ENCODE measurements at places on chromosomes 2 and 18.

DNA sequence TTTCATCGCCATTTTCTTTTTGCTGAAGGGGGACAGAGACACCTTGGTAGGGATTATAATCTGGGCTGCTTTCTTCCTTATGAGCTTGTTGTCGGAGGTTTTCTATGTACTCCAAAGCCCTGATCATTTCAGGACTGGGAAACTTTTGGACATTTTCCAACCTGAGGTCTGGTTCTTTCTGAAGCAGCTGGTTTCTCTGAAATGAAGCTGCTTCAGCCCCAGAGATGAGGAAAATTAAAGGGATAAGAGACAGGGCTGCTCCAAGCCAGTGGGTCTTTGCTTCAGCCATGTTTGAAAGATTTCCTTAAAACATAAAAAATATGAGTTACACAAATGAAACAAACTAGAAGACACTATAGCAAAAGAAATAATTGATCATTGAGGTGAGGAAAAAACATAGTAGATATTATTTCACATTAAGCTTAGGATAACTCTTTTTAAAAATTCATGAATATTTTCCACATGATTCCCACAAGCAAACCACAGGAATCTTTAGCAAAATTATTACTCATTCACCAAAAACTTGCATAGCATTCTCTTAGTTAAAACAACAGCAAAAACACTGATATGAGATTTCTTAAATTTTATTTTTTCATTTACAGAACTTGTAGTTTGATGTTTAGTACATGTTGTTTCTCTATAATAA, 3.0 kb downstream of the SCG2 start:
- DNase-seq, result no peak

GRCh38 chr18:6269660-6270332, 144.9 kb downstream of the L3MBTL4 start:
- no peak for DNase-seq

DNA sequence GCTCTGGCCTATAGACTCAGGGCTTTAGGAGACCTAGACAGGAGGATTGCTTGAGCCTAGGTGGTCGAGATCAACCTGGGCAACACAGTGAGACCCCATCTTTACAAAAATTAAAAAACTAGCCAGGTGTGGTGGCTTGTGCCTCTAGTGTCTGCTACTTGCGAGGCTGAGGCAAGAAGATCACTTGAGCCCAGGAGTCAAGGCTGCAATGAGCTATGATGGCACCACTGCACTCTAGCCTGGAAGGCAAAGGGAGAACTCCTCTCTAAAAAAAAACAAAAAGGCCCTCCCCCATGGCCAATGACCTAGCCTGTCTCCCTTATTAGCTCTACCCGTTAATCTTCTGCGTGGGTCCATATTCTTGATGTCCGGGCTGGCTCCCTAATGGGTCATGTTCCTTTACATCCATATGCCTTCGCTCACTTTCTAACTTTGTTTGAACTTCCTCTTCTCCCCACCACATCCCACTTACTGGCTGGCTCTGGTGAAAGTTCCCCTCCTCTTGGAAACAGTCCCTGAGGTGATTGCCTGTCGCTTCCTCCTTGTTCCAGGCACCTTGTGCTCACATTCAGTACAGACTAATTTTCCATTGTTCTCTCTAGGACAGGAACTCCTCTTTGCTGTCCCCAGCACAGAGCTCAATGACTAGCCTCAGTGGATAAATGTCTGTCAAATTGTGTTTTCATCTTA, 103.0 kb downstream of the AFF3 start:
- no peak for DNase-seq

- no peak for DNase-seq
Measured at GRCh38 chr2:241947876-241948275, 78.3 kb downstream of the RTP5 start.

GRCh38 chr2:143607231-143608062, 478.2 kb downstream of the ARHGAP15 start:
- no peak for DNase-seq

DNA sequence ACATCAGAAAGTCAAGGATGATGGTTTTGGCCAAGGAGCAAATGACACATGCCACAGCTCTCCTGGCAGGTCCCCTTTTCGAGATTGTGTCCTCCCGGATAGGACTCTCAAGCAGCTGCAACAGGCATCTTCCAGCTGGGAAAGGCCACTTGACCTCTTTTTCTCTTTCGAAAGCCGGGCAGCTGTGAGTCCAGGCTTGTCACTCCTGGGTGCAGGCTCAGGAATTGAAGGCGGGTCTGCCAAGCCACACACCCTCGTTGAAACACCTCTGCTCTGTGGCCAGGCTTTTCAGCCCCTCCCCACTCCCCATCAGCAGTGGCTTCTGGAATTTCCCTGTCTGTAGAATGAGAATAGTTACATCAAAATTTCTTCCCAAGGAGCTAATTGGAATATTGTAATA, 98.0 kb downstream of the CCDC138 start:
- no peak for DNase-seq

DNA sequence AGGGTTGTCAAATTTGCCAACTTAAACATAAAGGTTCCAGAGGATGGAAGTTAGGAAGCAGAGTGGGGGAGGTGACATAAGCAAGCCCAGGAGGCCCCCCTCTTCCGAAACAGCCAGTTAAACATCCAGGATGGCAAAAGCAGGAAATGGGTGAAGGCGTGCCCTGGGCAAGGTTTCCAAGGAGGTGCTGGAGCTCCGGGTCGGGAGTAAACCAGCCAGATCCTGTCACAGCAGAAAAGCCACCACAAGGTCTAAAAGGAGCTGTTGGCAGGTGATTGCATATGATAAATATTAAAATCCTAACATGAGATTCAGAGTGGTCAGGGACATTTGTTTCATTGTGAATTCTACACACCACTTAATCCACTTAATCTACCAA, 572.2 kb upstream of the SALL3 start:
- DNase-seq, result no peak

DNA sequence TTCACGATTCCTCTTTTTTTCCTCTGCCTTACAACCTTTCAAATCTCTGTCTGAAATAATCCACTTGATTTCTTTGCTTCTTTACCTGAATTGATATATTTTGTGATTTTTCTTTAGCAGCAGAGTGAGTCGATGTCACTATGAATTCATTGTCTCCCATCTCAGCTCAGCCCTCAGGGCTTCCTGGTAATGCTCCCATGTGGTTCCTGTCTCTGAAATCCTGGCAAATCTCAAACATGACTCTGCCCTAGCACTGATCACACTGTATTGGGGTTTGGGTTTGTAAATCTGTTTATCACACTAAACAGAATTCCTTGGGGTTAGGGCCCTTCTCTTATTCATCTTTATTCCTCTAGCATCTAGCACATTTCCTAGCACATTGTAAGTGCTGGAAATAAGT, 43.0 kb upstream of the MSTN start:
- no peak for DNase-seq

GRCh38 chr2:164811819-164812218, 29.8 kb downstream of the COBLL1 start:
- DNase-seq, result no peak

DNA sequence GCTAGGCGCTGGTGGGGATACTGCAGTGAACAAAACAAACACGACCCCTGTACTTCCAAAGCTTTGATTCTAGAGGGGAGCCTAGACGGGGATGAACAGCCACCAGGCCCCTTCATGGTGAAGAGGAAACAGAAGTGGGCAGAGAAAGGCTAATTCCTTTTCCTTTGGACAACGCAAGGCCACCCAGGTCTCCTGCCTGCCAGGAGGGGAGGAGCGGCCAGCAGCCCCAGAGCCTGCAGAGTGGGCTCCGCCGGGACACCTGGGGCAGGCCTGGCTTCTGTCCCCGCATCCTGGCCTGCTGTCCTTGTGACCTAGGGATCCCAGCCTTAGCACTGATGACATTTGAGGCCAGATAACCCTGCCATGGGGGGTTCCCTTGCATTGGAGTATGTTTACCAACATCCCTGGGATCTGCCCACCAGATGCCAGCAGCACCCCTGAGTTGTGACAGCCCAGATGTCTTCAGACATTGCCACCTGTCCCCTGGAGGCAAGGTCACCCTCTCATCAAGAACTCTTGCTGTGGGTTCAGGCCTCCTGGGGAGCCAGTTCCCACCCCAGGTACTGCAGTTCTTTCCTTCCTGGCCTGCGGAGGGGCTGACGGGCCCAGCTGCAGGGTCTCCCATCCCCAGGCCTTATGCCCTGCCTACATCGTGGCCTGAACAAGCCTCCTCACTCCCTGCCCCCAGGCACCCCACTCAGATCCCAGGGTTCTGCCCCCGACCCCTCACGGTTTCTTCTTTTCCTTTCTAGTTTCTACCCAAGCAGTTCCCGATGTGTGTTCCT, 125.7 kb downstream of the SEPTIN10 start:
- no peak for DNase-seq

DNA sequence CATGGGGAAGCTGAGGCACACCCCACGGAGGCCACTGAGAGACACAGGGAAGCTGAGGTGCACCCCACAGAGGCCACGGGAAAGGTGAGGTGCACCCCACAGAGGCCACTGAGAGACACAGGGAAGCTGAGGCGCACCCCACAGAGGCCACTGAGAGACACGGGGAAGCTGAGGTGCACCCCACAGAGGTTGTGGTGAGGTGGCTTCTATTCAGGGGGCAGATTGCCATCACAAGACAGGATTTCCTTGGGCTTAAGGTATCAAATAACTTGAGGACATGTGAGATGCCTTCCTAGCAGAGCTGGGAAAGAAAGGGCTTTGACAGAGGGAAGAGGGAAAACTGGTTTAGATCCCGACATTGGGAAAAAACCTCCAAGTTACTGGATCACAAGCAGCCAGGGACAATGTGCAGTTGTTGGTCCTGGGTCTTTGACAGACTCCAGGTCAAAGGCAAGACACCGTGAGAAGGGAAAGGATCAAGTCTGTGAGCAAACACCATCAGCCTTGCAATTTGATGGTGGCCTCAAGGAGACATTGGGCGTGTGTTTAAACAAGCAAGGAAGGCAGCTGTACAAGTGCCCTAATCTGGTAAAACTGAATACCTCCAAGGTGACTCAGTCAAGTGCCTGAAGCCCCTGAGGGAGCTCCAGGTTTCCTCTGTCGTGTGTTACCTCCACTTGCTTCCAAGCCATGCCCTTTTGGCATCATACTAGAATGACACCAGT, 133.2 kb upstream of the EPAS1 start:
- no peak for DNase-seq

DNA sequence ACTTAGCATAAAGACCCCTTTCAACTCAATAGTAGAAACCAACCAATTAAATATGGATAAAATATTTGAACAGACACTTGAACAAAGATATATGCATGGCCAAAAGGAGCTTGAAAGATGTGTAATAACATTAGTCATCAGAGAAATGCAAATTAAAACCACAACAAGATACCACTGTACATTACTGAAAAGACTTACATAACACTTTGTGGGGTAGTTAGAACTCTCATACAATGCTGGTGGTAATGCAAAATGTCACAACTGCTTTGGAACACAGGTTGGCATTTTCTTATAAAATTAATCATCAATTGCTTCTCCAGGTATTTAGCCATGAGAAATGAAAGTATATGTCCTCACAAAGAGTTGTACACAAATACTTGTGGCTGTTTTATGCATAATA, 60.7 kb downstream of the TTC27 start:
- DNase-seq, result no peak

- DNase-seq, result no peak
Measured at GRCh38 chr18:75810961-75811551, 383.6 kb upstream of the SMIM21 start.

GRCh38 chr18:62938006-62938405, 222.7 kb downstream of the PHLPP1 start:
- DNase-seq, result no peak

DNA sequence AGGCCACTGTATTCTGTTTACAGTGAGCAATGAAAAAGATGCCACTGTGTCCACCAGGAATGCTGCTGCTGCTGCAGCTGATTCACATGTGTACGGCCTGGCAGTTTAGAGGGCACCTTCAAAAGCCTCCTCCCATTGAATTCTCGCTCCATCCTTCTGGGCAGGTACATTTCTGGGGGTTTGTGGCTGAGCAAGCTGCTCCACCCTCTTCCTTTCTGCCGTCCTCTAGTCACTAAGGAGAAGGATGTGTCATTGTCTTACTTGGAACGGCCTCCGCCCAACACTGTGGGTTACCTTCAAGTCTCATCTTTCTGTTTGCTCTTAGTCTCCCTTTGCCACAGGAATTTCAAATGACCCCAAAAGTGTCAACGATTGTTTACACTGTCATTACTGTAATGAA, 182.0 kb downstream of the ZBTB7C start:
- DNase-seq, result no peak

GRCh38 chr2:117815946-117816345, 1.5 kb downstream of the DDX18 start:
- no peak for DNase-seq

DNA sequence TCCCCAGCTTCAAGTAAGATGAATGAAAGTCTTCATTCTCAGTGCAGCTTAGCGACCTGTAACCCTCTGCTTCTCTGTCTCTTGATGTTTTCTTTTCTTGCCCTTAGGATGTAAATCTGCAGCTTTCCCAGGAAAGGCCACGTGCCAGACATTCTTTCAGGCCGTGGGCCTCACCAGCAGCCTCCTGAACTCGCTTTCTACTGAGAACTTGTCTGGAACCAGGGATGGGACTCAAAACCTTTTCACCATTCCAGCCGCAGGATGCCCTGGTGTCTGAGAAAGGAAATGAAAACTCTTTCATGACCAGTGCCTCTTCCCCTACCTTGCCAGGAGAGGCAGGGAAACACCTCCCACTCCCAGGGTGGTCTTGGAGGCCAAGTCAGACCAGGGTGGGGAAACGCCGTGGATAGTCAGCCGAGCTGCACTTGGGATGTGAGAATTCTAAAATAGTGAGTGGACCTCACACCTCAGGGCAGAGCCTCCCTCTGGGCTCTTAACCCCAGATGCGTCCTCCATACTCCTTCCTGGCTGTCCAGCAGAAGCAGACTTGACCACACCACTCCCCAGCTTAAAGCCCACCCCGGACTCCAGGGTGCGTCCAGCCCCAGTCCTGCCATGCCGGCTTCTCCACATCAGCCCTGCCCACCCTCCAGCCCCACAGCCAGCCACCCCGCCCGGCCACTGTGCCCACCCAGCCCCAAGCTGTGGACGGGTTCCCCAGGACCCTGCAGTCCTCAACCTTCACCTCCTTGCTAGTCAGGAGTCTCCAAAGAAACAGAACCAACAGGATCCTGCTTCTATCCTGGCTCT, 115.5 kb downstream of the TWIST2 start:
- no peak for DNase-seq

GRCh38 chr2:239544143-239544917, 143.5 kb upstream of the HDAC4 start:
- no peak for DNase-seq

GRCh38 chr2:120565095-120565460, 170.6 kb upstream of the GLI2 start:
- DNase-seq, result no peak

Measured in NCI-H460 (cell line).